ENCODE measurements at places on chromosomes 4 and X.

DNA sequence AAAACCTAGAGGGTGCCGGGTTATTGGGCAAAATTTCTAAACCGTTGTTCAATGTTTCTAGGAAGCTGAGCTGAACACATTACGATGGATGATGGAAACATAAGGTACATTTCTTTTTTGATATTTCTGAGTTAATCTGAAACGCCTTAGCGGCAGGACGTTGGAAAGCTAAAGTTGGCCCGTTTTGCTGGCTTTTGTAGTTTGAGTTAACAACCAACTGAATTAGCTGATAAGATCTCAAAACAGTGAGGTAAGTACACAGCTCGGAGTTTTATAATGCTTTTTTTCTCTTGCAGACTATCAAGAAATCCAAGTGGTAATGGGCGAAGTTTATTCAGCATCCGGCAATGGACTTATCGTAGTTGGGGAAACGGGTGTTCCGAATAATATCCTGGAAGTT, 73.5 kb downstream of the PRSS12 start:
- no peak for DNase-seq

- DNase-seq: no peak
These were observed 53.1 kb downstream of the ELF2 start for GRCh38 chr4:139123910-139124309.

DNA sequence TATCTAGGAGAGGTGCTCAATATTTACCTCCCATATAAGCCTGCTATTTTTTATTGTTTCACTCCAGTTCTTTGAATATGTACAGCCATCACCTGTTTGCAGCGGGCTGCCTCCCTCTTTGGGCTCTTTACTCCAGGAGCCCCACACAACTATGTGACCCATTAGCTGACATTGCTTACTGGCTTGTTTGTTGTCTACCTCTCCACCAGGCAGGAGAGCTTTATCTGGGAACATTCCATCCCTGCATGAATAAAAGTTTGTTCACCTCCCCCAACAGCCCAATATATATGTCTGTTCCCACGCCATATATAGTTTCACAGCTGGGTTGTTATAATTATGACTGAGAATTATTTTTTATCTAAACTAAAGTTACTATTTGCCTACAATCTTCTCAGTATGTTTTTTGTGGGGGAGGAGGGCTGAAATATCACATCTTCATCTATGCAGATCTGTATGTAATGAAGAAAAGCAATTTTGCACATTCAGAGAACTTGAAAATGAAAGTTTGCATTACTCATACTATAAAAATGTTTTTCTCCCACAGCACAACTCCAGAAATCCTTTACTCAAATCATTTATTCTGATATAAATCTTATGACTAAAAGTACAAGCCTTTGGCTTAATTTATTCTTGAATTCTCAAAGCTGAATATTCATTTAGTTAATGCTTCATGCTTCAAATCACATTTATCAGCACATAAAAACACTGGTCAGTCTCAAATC, 61.2 kb upstream of the DAPP1 start:
- DNase-seq: no peak

GRCh38 chr4:121696170-121696580, 605 bp downstream of the ANXA5 start:
- DNase-seq: peak; percentile 59

DNA sequence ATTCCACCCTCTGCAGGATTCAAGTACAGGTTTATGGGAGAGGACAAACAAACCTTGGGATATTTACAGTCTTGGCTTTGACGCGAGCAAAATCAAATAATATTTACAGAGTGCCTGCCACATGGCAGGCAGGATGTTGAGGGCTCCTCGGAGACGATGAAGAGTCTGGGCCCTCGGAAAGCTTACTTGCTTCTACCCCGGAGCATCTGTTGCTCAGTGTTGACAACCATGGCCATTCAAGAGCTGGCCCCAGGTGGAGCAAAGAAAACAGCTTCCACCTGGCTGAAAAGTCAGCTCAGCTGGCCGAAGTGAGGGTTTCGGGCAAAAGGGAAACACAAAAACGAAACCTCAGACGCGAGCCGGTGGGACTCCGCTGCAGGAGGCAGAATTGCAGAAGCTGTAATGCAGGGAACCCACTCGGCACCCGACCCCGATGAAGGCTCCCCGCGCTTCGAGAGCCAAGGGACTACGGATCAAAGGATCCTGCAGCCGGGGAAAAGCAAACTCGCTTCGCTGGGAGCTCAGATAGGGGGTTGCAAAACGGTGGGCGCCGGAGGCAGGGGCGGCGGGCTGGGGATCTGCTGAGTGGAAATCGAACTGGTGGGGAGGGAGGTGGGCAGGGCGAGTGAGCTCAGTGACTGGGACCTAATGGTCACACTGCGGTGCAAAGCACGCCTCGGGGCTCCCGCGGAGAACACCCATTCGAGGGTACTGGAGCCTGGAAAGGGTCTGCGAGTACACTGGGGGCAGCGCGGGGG, 805 bp downstream of the ATP8A1 start:
- DNase-seq: peak; percentile 66

GRCh38 chrX:133175605-133176004, 42.5 kb downstream of the TFDP3 start:
- no peak for DNase-seq

Data from KBM-7 (cell line).